ENCODE measurements at places on chromosomes 13 and 19. TPM values are rescaled to one million over a fixed set of nuclear protein-coding genes. Genes with fewer than 3 reads are reported as not detected.

The ZNF486 gene
- 3.0 TPM for total RNA-seq

DNA sequence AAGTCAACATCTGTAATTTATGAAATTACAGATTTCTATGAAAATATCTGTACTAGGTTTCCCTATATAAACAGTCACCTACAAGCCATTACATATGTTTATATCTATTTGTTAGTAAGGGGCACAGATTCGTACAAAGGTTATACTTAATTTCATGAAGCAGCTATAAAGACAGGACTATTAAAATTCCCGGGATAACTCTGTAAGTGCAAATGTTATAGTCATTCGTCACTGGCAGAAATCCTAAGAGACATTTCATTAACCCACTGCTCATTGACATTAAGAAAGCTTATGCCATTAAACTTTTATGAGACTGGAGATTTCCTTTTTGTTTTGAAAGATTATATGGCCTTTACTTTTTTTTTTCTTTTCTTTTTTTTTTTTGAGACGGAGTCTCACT is 122.9 kb downstream of the MYO16 start:
- no peak for DNase-seq

GRCh38 chr13:63446329-63446728 is 2030.7 kb upstream of the PCDH20 start:
- DNase-seq, result no peak

DNA sequence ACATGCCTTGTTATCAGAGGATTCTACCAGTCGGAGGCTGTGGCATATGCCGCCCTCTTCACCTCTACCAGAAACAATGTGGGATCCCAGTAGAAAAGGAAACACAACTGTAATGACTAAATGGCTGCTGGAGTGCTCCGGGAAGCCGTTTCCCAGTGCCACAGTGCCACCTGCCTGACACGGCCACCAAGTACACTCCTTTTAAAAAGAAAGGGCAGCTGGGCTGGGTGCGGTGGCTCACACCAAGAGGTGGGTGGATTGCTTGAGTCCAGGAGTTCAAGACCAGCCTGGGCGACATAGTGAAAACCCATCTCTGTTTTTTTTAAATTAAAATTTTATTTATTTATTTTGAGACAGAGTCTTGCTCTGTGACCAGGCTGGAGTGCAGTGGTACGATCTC is 67.3 kb downstream of the TRPM4 start:
- peak; percentile 34 for DNase-seq

GRCh38 chr19:47075179-47075810 is 26.9 kb upstream of the TMEM160 start:
- DNase-seq, result no peak

The ZNF473 gene
- total RNA-seq, result 4.4 TPM

- peak; percentile 89 for DNase-seq
These were observed 3.1 kb downstream of the KLK14 start for GRCh38 chr19:51079481-51080110.

GRCh38 chr19:11735375-11735774 is 3.4 kb downstream of the ZNF823 start:
- no peak for DNase-seq

- no peak for DNase-seq
These were observed 412.5 kb upstream of the PCDH9 start for GRCh38 chr13:67642657-67643056.

GRCh38 chr13:85441975-85442374 is 357.2 kb downstream of the SLITRK6 start:
- DNase-seq, result no peak

- no peak for DNase-seq
These were observed 6.1 kb upstream of the ZNF45 start for GRCh38 chr19:43941209-43941608.

DNA sequence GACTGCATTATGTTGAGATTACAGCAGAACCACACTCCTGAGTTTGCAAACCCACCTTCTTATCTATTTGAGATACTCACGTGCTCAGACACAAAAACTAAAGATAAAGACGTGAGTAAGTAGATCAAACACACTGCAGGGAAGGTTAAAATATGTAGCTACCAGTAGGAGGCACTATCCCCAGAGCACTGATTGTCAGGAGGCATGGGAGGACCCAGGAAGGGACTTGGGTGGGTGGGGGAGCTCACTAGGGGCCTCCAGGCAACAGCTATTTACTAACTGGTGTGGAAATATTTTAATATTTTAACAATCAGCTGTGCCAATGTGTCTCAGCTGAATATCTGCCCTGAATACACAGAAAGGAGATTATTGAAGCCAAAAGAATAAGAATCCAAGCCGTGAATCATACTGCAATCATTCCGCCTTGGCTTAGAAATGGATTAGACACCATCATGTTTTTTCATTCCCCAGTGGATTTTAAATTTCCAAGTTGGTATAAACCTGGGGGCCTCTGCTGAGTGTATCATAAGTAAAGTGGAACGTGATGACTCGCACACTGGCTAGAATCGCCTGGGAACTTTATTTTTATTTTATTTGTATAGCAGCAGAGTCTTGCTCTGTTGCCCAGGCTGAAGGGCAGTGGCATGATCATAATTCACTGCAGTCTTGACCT is 73.2 kb upstream of the CACNA1A start:
- DNase-seq, result no peak

The C19orf33 gene
- 12.1 TPM for total RNA-seq

The SHISA7 gene
- not detected for total RNA-seq

DNA sequence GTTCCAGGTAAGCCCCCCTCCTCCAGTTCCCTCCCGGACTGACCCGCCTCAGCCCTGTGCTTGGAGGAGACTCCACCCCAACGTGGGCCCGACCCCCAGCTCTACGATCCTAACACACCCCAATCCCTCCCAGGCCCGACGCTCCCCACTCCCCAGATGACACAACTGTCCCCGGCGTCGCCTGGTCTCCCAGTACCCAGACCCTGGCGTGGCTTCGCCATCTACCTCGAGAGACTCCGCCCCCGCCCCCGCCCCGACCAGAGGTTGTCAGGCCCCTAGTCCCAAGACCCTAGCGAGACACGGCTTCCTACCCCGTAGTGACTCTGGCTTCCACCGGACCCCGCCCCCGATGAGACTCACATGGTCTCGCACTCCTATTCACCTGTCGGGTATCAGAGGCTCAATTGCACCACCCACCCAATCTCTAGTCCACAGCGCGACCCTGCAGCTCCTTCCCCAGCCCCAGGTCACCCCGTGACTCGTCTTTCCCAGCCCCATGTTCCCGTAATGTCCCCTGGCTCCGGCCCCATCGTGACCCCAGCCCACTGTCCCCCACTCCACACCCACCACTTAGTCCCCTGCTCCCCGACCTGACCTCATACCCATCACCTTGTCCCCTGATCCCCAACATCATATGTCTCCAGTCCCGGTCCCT is 2.9 kb downstream of the CD37 start:
- no peak for DNase-seq

The TEX101 gene
- total RNA-seq, result not detected

DNA sequence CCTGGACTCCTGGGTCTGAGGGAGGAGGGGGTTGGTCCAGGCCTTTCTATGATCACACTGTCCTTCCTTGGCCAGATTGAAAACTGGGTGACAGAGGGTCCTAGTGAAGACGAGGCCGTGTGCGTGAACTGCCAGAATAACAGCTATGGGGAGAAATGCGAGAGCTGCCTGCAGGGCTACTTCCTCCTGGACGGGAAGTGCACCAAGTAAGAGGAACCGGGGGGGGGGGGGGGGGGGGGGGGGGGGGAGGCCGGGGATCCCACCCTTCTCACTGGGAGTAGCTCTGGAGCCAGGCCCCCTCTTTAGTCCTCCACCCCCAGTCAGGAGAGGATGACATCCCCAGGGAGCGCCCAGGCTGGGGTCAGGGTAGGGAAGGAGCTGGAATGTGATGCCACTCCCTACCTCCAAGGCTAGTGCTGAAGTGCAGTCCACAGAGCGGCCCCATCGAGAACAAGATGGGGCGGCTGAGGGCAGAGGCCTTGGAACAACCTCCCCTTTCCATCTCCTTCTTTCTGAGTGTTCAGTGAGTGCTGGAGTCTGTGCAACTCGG is 19.4 kb downstream of the CNFN start:
- DNase-seq, result no peak

GRCh38 chr19:55134736-55135135 is 14.3 kb downstream of the TNNT1 start:
- no peak for DNase-seq

- no peak for DNase-seq
These were observed 392.5 kb upstream of the DACH1 start for GRCh38 chr13:72259528-72259927.

- no peak for DNase-seq
These were observed 24.7 kb downstream of the PPP1R37 start for GRCh38 chr19:45117671-45118070.

GRCh38 chr19:17655751-17656472 is 32.2 kb downstream of the UNC13A start:
- DNase-seq, result no peak

The PRTN3 gene
- total RNA-seq, result not detected

DNA sequence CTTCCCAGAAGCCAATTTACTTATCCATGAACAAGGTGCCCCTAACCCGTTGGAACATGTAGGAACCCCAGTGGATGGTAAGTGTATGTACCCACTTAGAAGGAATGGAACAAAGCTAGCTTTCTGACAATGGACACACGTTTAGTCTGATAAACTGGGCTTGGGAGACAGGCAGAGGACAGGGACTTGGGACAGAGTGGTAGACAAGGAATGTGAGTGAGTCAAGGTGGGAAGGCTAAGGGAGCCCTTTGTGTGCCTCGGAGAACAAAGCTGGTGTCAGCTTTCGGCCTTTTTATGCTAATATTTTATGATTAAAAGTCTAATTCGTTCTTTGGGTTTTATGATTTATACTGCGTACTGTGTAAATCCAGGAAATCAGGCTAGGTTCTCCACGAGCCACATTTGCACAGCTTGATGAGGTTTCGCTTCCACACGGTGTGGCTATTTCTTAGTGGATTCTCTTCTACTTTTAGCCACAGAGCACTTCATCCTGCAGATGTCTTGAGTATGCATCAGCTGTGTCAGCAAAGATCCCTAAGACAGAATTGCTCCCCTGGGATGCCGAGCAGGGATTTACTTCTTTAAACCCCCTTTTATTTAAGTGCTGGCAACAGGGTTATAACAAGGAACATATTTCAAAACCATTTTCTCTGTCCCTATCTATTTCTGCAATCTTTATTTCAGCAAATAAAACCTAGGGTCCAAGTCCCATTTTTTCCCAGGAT is 258.5 kb downstream of the DLEU7 start:
- no peak for DNase-seq

DNA sequence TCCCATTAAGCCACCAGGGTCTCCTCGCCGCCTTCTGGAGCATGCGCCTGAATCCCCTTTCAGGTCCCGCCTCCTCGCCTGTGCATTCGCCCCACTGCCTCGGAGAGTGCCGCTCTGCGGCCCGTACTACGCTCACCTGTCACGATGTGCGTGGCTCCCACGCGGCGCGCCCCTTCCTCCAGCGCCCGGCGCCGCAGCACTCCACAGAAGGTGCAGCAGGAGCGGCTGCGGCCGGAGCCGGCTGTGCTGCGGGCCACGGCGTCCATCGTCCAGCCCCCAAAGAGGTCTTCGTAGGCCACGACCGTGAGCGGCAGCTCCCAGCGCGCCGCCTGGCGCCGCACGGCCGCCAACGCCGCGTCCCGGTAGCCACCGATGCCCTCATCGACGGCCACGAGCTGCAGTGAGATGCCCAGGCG is 4.3 kb downstream of the CTU1 start:
- no peak for DNase-seq

DNA sequence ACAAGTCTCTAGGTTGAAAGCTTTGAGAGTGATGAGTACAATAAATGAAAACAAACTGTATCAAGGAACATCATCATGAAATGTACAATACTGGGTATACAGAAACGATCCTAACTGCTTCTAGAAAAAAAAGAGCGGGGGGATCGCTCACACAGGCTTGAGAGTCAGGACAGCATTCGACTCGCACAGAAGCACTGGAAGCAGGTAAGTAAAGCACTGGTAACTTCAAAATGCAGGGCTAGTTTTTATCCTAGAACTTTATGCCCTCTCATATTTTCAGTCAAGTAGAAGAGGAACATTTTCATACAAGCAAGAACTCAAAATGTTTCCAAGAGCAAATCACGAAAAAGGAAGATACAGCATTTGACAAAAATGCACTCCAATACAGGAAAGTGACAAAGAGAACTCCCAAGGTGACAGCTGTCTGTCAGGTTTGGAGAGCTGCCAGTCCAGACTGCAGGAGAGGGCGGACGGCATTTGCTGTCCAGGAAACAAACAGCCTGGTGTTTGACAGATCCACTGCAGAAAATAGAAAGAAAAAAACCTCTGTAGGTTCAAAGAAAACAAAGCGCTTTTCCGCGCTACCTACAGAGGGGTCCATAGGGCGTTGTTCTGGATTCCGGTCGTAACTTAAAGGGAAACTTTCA is 58.2 kb upstream of the XPO4 start:
- DNase-seq, result peak; percentile 42

DNA sequence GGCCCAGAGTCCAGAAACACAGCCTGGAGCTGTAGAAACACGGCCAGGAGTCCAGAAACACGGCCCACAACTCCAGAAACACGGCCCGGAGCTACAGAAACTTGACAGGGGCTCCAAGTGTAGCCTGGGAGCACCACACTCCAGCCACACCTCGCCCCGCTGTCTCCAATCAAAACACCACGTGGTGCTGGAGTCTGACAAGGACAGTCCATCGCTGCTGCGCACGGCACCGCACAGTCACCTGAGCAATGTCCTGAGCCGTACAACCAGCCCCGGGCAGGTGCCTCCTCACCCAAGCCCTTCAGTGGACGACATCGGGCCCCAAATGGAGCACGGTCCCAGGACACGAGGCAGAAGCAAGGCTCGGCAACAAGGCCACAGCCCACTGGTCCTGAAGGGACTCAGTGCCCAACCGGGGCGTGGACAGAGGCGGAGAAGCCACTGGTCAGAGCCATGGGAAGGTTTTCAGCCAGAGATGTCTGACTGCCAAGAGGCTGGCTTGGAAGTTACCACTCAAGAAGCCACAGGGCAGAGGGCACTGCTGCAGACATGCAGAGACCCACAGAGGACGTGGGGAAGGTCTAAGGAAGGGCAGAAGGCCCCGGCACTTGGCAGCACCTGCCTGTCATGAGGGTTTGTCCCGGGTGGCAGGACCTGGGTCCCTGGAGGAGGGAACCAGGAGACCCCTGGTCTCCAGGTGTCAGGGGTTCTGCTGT is 19.7 kb upstream of the PLPP2 start:
- DNase-seq, result no peak

GRCh38 chr13:89701913-89702312 is 1645.6 kb upstream of the MIR17HG start:
- no peak for DNase-seq

GRCh38 chr13:79194272-79194671 is 211.8 kb downstream of the RBM26 start:
- no peak for DNase-seq

- peak; percentile 20 for DNase-seq
These were observed 23.9 kb downstream of the EDNRB start for GRCh38 chr13:77894743-77895142.

GRCh38 chr19:9406798-9407352 is 28.5 kb downstream of the ZNF266 start:
- DNase-seq, result peak; percentile 83

- DNase-seq, result no peak
These were observed 1.5 kb downstream of the HS6ST3 start for GRCh38 chr13:96091164-96092117.

GRCh38 chr13:94759120-94759728 is 46.9 kb upstream of the SOX21 start:
- DNase-seq, result no peak

The GDF15 gene
- total RNA-seq, result 0.90 TPM

The CD33 gene
- total RNA-seq, result 46.6 TPM

The ZNF345 gene
- total RNA-seq, result 5.2 TPM

Data from heart left ventricle (tissue), 16 donors.